ENCODE measurements at places on chromosomes 2 and 18. TPM values are rescaled to one million over a fixed set of nuclear protein-coding genes. Genes with fewer than 3 reads are reported as not detected.

Gene LRRTM4
- total RNA-seq, result not detected

Gene CROCC2
- not detected for total RNA-seq

Gene ATP8B1
- total RNA-seq, result not detected

Gene BUB1
- 4.0 TPM for total RNA-seq

Gene ZNF804A
- not detected for total RNA-seq

Gene KIAA2012
- not detected for total RNA-seq

Gene AQP12B
- total RNA-seq, result not detected

Gene RIT2
- total RNA-seq, result not detected

Gene VWA3B
- not detected for total RNA-seq

Gene GPR45
- total RNA-seq, result not detected

Gene FAM124B
- not detected for total RNA-seq

Gene RAB6C
- total RNA-seq, result not detected

Gene NR4A2
- 2.8 TPM for total RNA-seq

Gene CLASP1
- total RNA-seq, result 73.5 TPM

Gene DNAJC5G
- not detected for total RNA-seq

Gene FIGN
- not detected for total RNA-seq
